CD4-positive, CD25-positive, alpha-beta regulatory T cell (primary cell): ENCODE measurements at places on chromosomes 1 and 21.

DNA sequence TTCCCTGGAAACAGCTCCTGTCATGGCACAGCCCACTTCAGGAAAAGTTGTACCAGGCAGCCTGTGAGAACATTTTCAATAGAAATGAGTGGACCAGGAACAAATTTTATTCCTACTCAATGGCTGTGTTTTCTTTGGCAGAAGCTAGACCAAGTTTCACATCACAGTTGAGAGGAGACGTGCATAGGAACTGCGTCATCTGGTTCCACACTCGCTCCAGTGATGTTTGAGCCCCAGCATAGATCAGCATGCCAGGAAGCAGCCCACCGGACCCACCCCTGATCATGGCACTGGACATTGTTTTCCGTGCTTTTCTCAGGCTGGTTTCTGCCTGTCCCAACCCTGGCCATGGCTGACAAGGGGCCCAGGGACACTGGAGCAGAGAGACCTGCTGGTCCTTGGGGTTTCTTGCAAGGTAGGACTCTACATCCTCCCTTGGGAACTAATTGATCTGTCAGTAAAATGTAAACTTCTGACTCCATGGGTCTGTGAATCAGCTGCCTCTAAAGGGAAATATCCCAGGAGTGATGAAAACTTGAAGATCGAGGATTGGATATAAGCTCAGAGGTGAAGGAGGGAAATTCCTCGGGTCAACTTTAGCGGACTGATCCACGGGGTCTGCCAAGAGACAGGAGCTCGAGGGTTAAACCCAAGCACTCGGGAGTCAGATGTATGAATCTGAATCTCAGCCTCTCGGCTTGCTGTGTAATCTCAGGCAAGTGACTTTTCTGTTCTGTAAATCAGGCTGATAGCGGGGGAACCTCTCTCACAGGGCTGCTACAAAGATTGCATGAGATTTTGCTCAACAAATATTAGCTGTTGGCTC is 35.7 kb downstream of the NEK2 start:
- no peak for DNase-seq

- DNase-seq, result no peak
Measured at GRCh38 chr1:22406722-22407495, 44.7 kb upstream of the ZBTB40 start.

DNA sequence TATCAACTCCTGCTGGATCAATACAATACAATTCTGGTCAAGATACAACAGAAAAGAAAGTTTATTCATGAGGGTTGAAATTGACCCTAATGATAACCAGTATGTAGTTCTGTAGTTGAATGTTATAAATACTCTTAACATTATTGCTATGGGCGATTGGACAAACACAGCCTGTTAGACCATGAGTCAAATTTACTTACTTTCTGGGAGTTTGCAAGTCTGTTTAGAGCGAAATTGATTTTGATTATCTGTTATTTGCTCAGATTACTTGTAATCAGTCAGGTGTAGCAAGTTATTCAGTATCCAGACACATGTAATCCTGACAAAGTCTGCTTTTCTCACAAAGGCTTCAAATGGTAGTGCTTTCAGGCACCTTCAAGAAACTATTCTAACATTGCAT is 216.6 kb upstream of the B3GALT2 start:
- DNase-seq, result no peak

GRCh38 chr21:32795376-32795775 is 23.8 kb upstream of the PAXBP1 start:
- DNase-seq, result no peak

- no peak for DNase-seq
Measured at GRCh38 chr1:64493831-64494230, 23.9 kb downstream of the CACHD1 start.

DNA sequence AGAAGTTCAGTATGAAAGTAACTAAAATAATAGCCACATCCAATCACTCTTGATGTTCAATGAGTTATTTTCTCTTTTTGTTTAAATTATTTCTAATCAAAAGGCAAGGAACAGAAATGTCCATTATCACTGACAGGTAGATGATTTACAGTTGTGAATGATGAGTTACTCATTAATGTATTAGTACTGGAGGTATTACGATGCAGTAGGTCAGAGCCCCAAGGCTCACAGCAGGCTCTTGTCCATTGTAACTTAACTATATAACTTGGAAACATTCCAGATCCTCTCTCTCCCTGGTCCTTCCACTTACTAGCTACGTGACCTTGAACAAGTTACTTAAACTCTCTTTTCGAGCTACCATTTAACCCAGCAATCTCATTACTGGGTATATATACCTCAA is 39.5 kb downstream of the CRB1 start:
- DNase-seq, result no peak

DNA sequence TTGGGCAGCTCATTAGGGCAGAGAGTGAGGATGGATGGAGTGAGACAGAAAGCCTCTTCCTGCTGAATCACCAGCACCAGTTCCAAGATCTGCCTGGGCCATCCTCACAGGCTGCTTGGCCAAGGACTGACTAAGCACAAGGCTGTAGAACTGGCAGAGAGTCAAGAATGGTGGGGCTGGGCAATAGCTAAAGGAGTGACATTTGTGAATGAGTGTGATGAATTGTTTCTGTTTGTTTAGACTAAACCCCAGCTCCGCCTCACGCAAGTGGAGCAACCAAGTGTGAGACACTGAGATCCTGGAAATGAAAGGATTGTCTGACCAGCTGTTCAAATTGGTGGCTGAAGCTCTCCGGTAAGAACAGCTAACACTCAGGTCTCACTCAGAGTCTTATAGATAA is 38.6 kb downstream of the BRINP2 start:
- DNase-seq, result no peak

DNA sequence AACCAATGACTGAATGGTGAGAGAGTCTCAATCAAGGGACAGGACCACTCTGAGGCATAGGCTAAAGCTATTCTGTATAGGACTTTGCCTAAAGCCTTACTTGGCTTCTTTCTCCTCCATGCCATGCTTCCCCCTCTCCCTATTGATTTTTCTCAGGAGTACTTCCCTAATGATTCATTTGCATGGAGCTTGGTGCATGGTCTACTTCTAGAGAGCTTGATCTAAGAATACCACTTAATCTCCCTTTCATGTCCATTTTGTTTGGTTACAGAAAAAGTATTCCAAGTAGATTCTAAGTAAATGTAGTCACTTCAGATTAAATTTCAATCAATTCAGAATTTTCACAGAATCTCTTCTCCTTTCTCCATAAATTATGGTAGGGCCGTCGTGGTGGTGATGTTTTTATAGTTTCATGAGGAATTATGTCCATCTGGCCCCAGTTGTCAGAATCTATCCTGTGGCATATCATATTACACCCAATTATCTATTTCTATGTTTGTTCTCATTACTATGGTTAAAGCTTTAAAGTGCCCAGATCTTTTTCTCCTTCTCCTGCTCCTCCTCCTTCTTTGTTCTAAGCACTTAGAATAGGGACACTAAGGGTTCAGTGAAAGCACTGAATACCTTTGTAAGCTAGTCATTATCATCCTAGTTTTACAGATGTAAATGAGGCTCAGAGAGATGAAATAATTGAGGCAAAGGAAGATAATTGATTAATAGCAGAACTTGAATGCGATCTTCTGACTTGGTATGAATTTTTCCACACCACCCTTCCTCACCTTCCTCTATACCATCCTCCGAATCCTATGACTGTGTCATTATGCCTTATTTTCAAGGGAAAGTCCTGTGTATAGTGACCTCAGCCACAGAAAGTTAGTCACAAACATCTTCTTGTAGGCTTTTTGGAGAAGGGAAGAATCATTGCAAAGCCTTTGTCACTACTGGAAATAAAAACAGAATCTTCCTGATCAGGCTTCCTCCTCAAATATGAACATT is 85.6 kb upstream of the ZRANB2 start:
- no peak for DNase-seq

DNA sequence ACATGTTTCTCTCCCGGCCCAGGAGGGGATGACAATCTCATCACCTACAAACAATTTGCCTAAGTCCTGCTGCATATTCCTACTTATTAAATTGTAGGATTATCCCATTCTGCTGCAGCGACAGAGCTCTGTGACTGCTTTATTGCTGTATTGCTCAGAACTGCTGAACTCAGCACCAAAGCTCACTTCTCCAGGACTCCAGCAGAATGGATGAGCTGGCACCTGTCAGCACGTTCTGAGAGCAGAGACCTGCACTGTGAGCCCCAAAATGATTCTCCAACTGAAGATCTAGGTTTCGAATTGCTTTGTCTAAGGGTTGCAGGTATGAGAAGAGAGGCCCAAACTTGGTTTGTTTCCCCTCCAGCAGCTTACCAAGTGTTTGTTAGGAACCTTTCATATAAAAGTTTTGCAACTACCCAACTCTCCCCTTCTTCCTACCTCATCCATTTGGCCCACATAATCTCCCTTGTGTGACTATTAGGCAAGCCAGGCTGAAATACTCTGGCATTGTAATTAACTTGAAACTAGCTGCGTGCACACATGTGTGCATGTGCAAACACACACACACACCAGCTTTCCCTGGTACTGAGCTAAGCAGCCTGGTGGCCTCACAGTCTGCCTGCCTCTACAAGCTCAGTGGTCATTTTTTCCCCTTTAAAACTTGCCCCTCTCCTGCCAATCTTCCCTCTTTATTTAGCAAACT is 161.4 kb upstream of the CAMK1G start:
- DNase-seq, result no peak

DNA sequence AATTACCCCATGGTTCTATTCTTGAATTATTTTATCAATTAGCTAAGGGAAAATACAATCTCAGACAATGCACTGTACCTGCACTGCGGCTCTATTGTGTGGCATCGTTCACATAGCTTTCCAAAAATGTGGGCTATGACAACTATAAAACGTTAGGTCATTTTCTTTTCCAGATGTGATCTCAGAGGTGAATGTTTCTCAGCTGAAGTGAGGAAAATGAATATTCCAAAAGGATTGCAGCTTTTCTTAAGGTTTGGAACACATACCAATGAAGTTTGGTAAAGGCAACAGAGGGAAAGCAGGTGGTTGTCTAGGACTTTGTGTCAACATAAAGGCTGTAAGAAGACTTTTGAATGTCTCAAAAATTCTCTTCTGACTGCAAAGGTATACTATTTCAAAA is 105.5 kb downstream of the NRIP1 start:
- no peak for DNase-seq

DNA sequence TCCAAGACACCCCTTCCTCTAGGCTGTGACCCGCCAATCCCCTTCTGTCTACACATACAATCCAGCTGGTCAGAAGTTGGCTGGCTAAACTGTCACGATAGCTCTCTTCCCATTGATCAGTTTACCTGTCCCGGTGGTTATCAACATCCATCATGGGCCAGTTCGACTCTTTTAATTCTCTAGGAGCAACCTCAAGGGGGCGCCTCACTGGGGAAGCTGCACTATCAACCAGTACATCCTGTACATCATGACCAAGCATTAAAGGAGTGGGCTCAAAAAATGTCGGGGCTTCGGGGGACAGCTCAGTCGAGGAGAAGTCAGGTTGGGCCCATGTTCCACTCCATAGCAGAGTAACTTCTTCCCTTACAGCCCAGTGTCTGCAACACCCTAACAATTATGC is 53.2 kb upstream of the B3GALNT2 start:
- DNase-seq, result peak; percentile 36

- DNase-seq, result no peak
Measured at GRCh38 chr1:23763041-23763577, 15.1 kb upstream of the PITHD1 start.

GRCh38 chr1:202034683-202035462 is 24.5 kb downstream of the ELF3 start:
- DNase-seq, result no peak

GRCh38 chr1:162885265-162885664 is 24.3 kb upstream of the CCDC190 start:
- no peak for DNase-seq

- DNase-seq, result no peak
Measured at GRCh38 chr21:24272521-24272938, 1334.8 kb downstream of the MRPL39 start.

DNA sequence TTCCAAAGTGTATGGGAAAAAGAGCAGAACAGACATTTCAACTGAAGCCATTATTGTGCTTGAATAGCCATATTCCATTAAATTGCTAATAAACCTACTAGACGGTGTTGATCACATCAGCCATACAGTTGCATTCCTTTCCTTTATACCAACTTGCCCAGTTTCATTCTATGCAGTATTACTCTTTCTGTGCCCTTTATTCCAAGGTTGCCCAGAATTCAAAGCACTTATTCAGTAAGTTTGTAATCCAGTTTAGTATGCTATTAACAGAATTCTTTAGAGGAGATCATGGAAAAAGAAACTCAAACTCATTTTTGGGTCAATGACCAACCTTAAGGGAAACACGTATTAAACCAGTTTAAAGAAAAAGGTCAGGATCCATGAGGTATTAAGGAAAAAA is 89.5 kb downstream of the DDAH1 start:
- no peak for DNase-seq

- DNase-seq, result no peak
Measured at GRCh38 chr1:42765832-42766740, 742 bp downstream of the P3H1 start.

- no peak for DNase-seq
Measured at GRCh38 chr1:110890474-110891196, 17.7 kb downstream of the CD53 start.

DNA sequence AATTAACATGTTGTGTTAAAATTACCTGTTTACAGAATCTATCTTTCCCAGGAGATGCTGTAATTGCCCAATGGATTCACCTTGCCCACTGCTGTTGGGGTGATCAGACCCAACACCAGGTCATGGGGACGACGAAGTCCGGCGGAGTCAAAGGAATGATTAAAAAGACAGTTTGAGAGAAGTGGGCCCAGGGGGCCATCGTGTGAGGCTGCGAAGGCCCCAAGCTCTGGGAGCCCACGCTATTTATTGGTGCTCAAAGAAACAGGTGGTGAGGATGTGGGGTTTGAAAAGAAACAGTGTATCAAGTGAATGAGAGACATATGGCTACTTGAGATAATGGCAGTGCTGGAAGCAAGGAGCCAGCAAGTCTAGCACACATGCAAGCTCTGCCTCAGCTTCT is 16.3 kb upstream of the L1TD1 start:
- no peak for DNase-seq

- DNase-seq, result no peak
Measured at GRCh38 chr1:944341-945325, 14.4 kb downstream of the NOC2L start.

DNA sequence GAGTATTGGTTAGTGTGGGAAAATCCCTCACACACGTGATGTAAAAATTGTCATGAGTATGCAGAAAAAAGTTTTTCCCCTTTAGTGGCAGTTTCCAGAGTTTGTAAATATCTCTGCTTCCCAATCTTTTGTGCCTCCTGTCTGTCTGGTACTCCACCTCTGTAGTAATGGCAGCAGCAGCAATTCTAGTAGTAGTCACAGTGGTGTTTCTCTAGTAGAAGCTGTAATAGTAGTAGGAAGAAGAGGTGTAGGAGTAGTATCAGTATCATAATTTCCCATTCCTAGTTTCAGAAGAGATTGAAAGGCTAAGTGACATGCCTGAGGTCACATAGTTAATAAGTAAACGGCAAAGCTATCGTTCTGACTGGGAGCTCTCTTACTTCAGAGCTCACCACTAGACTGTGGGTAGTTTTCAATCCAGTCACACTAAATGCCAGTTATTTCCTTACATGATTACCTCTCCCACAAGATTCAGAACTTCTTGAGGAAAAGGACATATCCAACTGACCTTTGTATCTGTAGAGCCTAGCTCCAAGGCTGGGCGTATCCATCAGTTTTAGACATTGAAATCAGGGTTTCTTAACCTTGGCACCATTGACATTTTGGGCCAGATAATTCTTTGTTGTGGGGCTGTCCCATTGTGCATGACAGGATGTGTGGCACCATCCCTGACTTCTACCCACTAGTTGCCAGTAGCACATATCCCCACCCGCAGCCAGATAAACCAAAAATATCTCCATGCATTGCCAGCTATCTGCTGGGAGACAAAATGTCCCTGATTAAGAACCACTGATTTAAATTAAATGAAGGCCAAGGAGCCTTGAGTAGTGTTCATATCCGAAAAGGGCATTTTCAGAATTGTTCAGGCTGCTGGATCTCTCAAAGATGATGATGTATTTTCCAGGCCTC is 135.9 kb downstream of the FGGY start:
- DNase-seq, result no peak
